ENCODE measurements at places on chromosomes 2 and 18.

- DNase-seq, result peak; percentile 49
Observed at GRCh38 chr2:36338827-36339145, 16.8 kb upstream of the CRIM1 start.

DNA sequence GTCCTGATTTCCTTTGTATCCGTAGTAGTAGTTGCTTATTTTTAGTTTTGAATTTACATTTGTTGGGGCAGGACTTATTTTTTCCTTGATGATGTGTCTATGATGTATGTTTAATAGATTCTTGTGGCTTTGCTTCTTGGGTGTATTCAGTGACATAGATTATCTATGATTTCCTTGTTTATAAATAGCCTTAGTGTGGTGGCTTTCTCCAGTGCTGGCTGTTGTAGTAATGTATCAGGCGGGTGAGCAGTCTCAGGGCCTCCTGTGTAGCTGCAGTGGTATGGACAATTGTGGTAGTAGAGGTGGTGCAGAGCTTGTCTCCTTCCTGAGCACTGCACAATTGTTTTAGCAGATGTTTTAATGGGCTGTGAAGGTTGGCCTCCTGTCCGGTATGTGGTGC lies 60.5 kb downstream of the SMCHD1 start:
- DNase-seq, result peak; percentile 15

DNA sequence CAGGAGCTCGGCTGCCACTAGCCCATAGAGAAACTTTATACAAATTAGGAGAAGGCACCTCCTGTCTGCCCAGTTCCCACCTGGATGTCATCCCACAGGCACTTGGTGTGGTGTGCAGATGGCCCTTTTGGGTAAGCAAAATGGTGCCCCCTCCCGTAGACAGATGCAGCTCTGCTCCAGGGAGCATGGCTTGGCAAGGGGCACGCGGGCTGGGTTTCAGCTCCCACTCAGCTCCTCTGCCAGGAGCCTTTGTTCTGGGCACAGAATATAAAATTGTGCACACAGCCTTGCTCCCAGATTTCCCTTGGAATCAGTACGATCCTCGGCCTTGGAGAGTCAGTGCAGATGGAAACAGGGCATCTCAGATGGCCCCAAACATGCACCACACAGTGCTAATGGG lies 20.3 kb upstream of the KCNF1 start:
- DNase-seq, result no peak

DNA sequence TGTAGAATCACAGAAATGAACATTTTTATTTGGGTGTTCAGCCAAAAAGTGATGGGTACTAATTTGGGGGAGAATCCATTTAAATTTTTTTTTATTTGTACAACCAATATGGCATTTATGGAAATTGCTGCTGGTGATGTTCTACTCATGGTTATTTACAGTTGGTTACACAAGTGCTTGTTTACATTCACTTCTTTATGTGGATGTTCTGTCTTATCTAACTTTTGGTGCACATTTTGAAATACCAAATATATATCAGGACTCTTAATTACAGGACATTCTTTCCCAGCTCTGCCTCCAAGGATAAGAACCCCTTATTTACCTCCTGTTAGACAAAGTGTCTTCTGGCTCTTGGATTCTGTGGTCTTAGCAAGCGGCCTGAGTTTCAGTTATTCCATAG lies 35.2 kb downstream of the NEMP2 start:
- no peak for DNase-seq

DNA sequence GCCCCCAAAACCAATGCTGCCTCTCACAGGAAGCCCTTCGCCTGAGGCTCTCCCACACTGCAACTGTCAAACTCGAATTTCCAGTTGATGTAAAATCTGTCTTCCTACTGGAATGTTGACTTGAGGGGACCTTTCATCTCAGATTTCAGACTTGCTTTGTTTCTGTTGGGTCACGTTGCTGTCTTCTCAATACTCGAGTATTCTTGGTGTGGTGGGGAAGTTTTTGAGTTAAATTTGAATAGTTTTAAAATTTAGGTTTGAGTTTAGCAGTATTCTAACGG lies 50.8 kb downstream of the AGAP1 start:
- DNase-seq, result no peak

GRCh38 chr2:163466331-163467250 lies 269.2 kb downstream of the FIGN start:
- DNase-seq, result no peak

DNA sequence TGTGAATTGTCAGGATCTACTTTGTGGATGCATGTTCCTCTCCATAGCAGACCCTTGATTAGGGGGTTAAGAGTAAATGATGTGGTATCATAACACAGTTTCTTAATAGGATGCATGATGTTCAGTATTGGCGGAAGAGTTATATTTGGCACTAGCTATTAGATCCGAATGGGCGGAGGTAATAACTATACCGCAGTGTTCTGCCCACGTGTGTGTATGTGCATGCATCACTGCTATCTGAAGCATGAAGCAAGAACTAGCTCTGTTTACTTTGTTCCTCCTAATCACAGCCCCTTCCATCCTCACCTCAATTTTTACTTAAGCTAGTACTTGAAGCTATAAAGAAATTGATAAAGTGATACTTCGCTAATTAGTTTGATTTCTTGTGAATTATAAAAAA lies 159.6 kb upstream of the NOSTRIN start:
- no peak for DNase-seq

DNA sequence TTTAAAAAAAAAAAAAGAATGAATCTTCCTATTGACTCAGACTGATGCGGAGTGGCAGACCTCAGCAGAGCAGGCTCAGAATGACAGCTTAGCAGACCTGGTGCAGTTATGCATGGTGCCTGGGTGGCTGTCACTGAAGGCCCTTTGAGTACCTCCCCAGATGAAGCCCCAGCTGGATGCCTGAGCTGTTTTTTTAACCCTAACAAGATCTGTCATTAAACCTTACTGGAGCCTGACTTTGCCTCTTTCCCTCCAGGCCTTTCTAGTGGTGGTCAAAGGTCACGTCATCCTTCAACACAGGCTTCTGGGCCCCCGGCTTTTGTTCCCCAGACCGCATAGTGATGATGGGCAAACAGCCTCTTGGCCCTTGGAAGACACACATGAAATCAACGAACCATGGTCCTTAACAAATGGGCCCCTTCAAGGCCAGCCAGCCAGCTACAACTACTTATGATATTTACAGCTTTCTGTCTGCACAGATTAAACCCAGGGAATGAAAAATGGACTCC lies 138.3 kb upstream of the CYP1B1 start:
- DNase-seq, result no peak

DNA sequence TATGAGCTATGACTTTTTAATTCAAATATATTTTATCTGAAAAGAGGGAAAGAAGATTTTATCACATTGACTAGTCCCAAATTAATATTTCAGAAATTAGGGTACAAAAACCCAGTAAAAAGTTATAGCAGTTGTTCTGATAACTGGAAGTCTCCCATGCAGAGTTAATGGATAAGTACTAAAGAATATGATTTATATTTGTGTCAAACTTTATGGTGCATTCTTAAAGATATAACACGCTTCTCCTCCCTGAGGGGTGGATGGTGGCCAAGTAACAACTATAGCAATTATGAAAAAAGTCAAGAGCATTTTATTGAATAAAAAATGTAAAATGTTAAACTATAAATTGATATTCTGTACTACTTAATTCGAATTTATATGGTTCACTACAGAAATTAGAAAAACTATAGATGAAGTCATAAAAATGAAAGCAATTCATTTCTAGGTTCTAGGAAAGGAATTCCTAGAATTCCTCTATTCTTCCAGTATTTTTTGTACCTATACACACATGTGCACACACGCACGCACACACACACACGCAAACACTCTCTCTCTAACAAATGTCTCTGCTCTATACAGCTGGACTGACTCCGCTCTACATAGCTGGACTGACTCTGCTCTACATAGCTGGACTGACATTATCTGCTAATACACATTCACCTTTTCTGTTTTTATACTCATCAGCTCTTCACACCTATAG lies 111.3 kb downstream of the PRELID3A start:
- DNase-seq, result no peak

- DNase-seq, result peak; percentile 3
Observed at GRCh38 chr2:56801770-56802169, 618.0 kb downstream of the CCDC85A start.

GRCh38 chr2:35428548-35428947 lies 927.0 kb upstream of the CRIM1 start:
- no peak for DNase-seq

DNA sequence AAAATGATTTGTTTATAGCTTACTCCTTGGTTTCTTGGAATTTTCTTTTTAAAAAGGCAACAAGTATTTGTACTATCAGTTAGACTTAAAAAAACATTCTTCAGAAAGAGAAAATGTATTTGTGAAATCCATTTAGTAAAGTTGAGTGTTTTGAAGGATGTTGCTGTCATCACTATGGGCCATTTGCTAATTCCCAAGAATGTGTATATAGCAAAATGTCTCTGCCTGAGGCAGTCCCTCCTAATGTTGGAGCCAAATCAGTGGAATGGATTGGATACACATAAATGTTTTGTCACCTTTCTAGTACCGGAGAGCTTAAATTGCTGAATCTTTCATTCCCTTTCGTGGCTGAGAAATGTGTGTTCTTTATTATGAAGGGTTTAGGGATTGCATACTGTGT lies 890.2 kb upstream of the ZEB2 start:
- DNase-seq, result no peak

DNA sequence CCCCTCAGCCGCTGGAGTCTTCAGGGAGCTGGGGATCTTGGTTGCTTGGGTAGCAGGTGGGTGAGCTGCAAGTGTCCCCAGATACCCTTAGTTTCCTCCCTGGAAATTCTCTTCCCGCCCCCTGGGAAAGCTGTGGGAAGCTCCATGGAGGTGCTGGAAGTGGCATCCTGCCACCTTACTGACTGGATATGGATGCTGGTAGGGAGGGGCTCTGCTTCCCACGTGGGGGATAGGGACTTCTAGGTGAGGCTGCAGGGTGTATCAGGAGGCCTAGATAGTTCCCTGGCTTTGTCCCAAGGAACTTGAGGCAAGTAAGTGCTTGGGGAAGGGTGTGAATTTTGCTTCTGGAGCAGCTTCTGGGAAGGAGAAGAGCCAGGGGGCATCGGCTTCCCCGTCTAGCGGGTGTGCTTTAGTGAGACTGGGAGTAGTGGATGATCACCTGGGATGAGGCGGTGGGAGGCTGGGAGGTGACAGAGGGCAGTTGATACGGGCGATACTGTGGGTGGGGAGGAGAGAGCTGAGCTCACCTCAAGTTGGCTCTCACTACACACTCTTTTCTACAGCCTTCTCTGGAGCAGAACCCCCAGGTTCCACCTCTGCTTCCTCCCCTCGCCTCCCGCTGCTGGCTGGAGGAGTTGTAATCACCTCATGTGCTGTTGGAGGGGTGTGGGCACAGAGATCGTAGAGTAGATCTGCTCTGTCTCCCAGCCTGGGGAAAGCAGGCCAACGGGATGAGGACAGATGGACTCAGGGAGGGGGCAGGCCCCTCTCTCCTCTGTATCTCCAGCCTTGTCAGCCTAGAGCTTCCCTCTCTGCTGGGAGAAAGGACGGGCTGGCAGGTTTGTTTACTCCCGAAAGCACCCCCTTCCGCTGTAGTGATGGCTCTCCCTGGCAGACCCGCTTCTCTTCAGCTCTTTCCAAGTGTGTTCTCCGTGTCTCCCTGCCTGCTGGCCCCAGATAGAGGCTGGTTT lies 19.8 kb downstream of the TET3 start:
- no peak for DNase-seq

DNA sequence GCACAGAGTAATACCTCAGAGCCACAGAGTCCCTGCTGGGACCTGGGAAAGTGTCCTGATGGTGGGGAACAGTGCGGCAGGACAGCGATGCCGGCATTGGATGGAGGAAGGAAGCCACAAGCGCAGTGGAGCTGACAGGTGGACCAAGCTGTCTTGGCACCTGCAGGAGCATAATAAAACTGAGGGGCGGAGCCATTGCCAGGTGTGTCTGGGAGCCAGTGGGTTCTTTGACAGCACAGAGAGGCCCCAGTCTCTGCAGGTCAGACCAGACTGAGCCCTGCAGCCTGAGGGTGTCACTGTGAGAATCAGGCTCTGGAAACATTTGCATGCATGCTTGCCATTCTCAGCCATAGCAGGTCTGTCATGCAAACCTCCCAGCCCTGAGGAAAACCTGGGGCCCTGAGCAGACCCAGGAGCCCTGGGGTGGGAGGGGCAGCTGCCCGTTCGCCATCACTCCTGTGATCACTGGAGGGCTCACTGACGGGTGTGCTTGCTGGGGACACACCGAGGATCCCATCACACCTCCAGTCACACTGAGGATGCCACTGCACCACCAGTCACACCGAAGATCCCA lies 210.5 kb upstream of the HDAC4 start:
- no peak for DNase-seq

DNA sequence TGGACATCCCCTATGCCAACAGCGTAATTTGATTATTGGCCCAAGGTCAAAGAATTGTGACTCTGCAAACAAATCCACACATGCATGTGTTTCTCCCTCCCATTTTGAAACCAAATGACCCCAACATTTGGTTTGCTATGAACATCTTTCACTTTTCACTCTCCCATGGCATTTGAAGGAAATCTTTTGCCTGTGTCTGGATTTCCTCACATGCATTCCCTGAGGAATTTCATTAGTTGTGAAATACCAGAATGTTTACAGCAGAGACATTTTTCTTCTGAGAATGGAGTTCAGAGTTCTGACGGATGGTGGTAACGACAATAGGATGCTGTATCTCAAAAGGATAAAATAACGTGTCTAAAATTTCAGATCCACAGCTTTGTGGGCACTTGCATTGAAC lies 60.3 kb upstream of the LMAN1 start:
- peak; percentile 63 for DNase-seq

- no peak for DNase-seq
Observed at GRCh38 chr18:7322817-7323485, 92.1 kb downstream of the LRRC30 start.

DNA sequence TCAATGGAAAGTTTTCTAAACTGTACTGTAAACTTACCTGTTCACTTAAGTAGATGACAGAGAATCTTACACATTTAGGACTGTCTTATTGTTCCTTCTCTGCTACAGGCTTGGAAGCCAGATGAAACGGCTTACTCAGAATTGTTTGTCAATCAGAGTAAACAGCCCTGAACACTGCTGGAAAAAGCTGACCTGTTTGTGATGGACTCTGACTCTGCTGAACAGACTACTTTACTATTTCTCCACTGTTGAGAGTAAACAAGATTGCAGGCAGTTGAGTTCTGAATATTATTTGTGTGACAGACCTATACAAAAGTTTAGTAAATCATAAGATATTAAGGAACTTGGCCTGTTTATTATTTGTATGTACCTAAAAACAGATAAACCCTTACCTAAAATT lies 99.0 kb downstream of the NOL10 start:
- DNase-seq, result no peak

- no peak for DNase-seq
Observed at GRCh38 chr2:27164960-27165763, 16.4 kb downstream of the TCF23 start.

GRCh38 chr2:64727013-64727767 lies 73.5 kb upstream of the SERTAD2 start:
- DNase-seq, result no peak

DNA sequence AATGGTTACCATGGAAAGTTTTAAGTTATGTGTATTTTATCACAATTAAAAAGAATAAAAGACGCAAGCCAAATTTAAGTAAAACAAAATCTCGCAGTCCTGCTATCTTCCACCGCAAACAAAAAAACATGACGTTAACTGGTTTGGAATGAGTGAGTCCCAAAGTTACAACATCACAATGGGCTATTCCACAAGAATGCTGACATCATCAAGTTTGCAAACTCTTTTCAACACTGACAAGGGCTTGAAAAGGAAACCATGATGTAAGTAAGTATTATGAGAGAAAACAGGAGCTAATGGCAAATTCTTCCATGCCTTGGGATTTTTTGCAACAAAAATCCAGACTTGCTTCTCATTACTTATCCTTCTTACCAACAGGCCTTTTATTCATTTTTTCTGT lies 31.1 kb downstream of the SIGLEC15 start:
- no peak for DNase-seq

GRCh38 chr2:96692094-96692971 lies 47.5 kb downstream of the LMAN2L start:
- DNase-seq, result no peak

Measured in hepatic stellate cell (primary cell).